Keratinocyte (primary cell): ENCODE measurements at places on chromosomes 12 and 14. TPM values are rescaled to one million over a fixed set of nuclear protein-coding genes. Genes with fewer than 3 reads are reported as not detected.

GRCh38 chr12:108788911-108789310 lies 57.6 kb upstream of the CORO1C start:
- no peak overlapping the region for H3K27ac ChIP-seq
- peaks cover 48% of the 10 kb centered on the region for H3K36me3 ChIP-seq
- H3K4me3 ChIP-seq, result no peak overlapping the region
- no peaks in the 10 kb centered on the region for H3K4me1 ChIP-seq
- DNase-seq, result no peak

- peak overlapping the region; percentile 99 for H3K4me3 ChIP-seq
- H3K27me3 ChIP-seq, result no peaks in the 10 kb centered on the region
- no peak for DNase-seq
- H3K36me3 ChIP-seq, result no peaks in the 10 kb centered on the region
- H3K27ac ChIP-seq, result peak overlapping the region; percentile 79
- H3K4me1 ChIP-seq, result peaks cover 14% of the 10 kb centered on the region
These were observed 549 bp downstream of the GPHN start for GRCh38 chr14:66508547-66508845.

GRCh38 chr14:72850360-72850759 lies 43.5 kb downstream of the DPF3 start:
- H3K4me1 ChIP-seq, result no peaks in the 10 kb centered on the region
- no peak overlapping the region for H3K4me3 ChIP-seq
- H3K36me3 ChIP-seq, result no peaks in the 10 kb centered on the region
- DNase-seq, result no peak
- H3K27ac ChIP-seq, result no peak overlapping the region

GRCh38 chr12:77916276-77916675 lies 85.6 kb downstream of the NAV3 start:
- H3K4me1 ChIP-seq, result peaks cover 10% of the 10 kb centered on the region
- no peaks in the 10 kb centered on the region for H3K27me3 ChIP-seq
- H3K36me3 ChIP-seq, result no peaks in the 10 kb centered on the region
- no peak for DNase-seq
- H3K4me3 ChIP-seq, result no peak overlapping the region
- no peak overlapping the region for H3K27ac ChIP-seq

LRFN5 gene
- polyA plus RNA-seq, result not detected in 3 replicates

NRIP2 gene
- not detected in 3 replicates for polyA plus RNA-seq

PRKD1 gene
- 0.32 to 0.49 TPM (median 0.45 TPM) in 3 replicates for polyA plus RNA-seq

TMEM179 gene
- polyA plus RNA-seq, result not detected in 3 replicates
